ENCODE measurements at places on chromosomes 1 and 21. TPM values are rescaled to one million over a fixed set of nuclear protein-coding genes. Genes with fewer than 3 reads are reported as not detected.

GRCh38 chr1:156924478-156925153 is 4.2 kb downstream of the LRRC71 start:
- DNase-seq: peak; percentile 63

DNA sequence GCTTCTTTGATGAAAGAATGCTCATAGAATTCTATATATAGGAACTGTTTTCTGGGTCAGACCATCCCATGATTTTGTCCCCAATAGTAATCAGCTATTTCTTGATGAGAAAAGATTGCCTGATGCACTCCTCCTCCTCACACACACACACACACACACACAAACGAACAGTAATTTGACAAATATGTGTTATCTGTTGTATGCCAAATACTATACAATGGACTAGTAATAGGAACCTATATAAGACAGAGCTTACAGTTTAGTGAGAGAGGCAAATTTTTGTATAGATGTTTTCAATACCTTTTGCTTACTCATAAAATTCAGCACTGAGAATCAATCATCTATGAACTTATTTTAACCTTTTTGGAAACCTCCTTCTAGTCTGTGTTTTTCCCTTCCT is 76.8 kb downstream of the PLA2G4A start:
- no peak for DNase-seq

DNA sequence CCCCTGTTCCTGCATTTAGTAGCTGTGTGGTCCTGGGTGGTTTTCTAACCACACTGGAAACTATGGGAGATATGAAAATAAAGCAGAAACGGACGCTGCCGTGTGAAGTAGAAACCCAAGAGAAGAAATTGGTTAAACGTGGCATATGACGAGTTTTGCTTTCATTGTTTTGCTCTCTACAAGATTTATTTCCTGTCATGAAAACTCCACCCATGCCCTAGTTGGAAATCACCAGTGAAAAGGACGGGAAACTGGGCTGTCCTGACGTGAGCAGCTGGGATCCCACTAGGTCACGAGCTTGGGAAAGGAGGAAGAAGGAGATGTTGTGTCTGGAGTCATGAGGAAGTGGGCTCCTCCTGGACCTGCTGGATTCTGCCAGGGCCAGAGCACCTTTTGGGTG is 120.8 kb upstream of the GADD45A start:
- DNase-seq: no peak

DNA sequence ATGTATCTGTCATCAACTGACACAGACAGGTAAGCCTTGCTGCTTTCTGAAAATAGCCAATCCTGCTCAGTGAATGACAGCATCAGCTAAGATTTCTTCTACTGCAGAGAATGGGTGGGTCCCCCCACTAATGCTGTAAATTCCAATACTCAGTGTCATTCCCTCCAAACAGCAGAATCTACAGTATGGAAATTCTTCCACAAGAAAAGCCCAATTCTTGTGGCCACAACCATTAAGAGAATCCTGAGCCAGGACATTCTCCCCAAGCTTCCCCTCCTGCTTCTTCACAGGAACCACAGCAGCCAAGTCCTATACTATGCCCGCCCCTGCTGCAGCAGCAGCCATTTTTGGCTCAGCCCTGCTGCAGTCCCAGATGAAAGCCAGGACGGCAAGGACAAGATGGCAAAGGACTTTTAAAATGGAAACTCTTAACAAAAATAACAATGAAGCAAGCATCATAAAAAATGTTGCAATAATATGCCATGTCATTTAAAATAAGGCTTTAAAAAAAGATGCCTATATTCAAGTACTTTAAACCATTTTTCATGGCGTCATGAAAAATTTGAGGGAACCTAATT is 26.8 kb downstream of the EIF4G3 start:
- no peak for DNase-seq

DNA sequence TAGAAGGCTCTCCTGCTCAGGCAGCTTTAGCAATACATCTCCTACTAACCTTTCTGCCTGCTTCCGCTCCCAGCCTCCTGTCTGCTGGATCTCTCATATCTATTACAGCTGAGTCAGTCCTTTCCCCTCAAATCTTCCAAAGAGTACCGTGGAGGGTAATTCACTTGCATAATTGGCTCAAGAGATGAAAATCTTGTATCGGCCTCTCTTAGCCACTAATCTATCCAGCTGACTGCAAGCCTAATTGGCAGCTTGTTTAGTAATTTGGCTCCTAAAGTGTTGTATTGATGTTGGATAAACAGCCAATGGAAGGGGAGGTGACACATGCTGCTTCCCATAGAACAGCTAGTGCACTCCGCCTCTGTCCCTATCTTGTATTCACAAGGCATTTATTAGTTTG is 195.7 kb downstream of the GPATCH2 start:
- no peak for DNase-seq

GRCh38 chr1:155128755-155129473 is 1.2 kb downstream of the EFNA1 start:
- peak; percentile 75 for DNase-seq

DNA sequence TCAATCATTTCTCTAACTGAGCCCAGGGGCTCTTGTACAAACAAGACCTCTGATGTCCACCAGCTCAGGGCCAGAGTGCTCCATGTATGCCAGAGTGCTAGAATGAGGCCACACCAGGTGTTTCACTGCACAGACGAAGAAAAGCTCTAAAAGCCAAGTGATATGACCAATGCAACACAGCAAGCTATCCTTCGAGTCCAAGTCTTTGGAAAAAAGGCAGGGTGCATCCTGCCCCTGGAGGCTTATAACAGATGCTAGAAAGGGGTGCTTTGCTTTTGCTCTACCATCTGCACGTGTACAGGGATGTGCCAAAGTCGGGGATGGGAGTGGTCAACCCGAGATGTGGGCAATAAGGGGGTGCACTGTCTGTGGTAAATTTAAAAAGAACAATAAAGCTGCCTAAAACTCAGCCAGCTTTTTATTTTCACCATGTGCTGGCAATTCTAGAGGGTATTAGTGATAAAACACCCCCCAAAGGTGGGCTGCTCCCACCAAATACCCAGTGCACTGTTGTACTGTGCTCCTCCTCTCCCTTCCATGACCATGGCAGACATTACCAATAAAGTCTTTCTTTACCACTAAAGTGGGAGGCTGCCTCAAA is 32.1 kb downstream of the SMIM12 start:
- no peak for DNase-seq

GRCh38 chr1:87093286-87093685 is 178.9 kb downstream of the HS2ST1 start:
- DNase-seq: no peak

- no peak for DNase-seq
Measured at GRCh38 chr1:145799806-145800205, 24.1 kb downstream of the RNF115 start.

DNA sequence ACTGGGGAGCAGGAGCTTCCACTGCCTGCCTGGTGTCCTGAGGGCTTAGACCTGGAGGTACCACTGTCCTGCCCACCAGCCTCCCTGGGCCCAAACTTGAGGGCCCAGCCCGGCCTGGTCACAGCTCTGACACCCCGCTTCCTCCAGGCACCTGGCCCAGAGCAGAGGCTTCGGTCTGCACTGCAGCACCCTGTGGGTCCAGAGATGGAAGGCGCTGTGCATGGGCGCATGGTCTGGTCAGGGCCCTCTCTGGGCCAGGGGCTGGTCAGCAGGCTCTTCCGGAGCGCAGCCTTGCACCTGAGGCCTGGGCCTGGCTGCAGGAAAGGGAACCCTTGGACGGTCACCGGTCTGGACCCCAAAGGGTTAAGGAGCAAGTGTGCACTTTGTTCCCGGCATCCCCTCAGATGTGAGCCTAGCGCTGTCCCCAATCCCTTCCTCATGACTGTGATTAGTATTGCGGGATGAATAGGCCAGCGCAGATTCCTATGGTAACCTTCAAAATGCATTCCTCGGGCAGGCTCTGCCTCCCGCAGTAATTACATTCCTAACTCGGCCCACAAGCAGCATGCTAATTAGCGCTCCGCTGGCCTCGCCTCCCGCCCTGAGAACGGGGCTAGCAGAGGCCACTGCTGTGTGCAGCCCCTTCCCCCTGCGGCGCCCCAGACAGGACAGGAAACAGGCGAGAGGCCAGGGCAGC is 36.3 kb downstream of the PRDM16 start:
- no peak for DNase-seq

DNA sequence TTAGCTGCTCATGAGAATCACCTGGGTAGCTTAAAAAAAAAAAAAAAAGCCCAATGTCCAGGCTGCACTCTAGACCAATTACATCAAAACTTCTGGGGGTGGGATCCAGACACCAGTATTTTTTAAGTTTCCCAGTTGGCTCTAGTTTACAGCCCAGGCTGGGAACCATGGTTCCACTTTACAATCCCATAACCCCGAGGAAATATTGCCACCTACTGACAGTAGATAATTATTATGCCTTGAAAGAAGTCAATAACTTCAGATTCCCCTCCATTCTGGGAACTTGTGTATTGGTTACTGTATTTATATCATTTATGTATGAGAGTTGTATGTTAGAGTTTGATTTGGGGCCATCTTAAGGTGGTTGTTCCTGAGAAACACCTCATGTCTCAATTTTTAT is 100.2 kb downstream of the SPATA46 start:
- DNase-seq: no peak

- no peak for DNase-seq
Measured at GRCh38 chr1:179052776-179053175, 27.1 kb downstream of the FAM20B start.

MYOG gene
- not detected for polyA plus RNA-seq

PTAFR gene
- polyA plus RNA-seq: 2.4 TPM

MNDA gene
- polyA plus RNA-seq: 2.6 TPM

TFF3 gene
- polyA plus RNA-seq: 10.0 TPM

All from kidney (tissue), 22 donors.